ENCODE measurements at places on chromosomes 4 and X.

GRCh38 chr4:184191267-184191666, 26.4 kb downstream of the ENPP6 start:
- no peak for DNase-seq

GRCh38 chr4:30720021-30720660, at the start of gene PCDH7:
TSS of gene PCDH7 (plus strand) at chr4:30720369. CDS start at chr4:30721423, 1,054 bp downstream.
- no peak for DNase-seq

DNA sequence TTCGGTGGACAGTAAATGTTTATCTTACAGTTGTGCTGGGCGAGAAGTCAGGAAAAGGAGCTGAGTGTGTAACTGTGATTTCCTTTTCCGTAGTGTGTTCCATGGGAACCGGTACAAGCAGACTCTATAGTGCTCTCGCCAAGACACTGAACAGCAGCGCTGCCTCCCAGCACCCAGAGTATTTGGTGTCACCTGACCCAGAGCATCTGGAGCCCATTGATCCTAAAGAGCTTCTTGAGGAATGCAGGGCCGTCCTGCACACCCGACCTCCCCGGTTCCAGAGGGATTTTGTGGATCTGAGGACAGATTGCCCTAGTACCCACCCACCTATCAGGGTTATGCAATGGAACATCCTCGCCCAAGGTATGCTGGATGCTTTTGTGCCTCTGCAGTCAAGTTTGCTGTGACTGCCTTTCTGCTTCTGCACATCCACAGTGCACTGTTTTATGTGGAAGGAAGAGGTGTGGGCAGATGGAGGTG, 27.4 kb downstream of the NOCT start:
- DNase-seq, result no peak

DNA sequence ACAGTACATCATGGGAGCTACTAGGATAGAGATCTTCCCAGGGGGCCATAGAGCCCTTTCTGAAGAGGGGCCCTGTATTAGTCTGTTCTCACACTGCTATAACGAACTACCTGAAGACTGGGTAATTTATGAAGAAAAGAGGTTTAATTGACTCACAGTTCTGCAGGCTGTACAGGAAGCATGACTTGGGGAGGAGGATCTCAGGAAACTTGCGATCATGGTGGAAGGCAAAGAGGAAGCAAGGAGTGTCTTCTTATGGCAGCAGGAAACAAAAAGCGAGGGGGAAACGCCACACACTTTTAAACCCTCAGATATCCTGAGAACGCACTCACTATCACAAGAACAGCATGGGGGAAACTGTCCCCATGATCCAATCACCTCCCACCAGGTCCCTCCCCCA, 4.2 kb upstream of the SLC9A6 start:
- no peak for DNase-seq

DNA sequence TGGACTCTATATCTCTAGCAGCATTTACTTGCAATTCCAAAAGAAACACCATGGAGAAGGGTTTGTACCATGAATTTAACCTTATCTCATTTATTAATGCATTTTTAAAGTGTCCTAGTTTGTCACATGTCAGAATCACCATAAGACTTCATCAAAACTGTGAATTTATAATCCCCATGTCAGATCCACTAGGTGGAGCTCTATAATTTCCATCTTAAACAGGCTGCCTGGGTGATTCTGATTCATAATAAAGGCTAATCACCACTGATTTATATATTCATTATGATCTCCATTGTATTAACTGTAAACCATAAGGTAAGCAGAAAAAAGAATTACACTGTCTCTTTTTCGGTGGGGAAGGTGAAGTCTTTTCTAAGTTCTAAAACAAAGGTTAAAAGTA, 4.0 kb downstream of the TCEAL2 start:
- no peak for DNase-seq

All from activated CD4-positive, CD25-positive, alpha-beta regulatory T cell treated with anti-CD3 and anti-CD28 coated beads, Interleukin-2, amount 50 U/mL, for 72 hours (primary cell).